ENCODE measurements at places on chromosomes 7 and 10.

DNA sequence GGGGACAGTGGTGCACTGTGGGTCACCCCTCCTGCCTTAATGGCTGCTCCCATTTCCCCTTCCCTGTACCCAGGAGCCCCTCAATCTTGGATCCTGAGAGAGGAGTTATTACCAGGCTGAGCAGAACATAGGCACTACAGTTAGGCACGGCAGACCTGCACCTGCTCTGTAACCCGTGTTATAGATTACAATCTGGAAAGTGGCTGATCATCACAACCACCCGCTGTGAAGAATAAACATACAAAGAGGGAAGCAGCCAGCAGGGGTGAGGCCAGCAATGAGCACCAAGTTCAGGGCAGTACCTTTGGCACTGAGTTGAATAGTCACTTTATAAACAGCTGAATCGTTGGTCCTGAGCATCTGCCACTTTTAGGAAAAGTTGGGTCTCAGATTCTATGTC is 1.7 kb downstream of the CDHR1 start:
- DNase-seq: no peak

DNA sequence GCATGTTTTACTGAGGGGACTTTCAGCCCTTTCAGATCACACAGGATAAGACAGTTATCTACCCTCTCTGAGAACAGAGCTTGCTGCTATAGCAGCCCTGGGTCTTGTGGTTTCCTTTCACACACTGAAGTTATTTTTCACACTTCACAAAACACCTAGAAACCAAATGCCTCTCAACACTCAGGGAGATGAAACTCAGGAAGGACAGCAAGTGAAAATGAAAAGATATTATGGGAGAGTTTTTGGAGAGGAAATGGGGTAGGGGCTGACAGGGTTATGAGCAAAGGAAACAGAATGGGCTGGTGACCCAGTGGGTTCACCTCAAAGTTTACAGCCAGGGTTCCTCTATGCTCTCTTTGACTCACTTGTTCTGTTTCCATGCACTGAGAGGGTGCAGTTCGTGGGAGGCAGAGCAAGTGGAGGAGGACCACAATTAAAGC is 17.0 kb upstream of the GIMAP2 start:
- no peak for DNase-seq

DNA sequence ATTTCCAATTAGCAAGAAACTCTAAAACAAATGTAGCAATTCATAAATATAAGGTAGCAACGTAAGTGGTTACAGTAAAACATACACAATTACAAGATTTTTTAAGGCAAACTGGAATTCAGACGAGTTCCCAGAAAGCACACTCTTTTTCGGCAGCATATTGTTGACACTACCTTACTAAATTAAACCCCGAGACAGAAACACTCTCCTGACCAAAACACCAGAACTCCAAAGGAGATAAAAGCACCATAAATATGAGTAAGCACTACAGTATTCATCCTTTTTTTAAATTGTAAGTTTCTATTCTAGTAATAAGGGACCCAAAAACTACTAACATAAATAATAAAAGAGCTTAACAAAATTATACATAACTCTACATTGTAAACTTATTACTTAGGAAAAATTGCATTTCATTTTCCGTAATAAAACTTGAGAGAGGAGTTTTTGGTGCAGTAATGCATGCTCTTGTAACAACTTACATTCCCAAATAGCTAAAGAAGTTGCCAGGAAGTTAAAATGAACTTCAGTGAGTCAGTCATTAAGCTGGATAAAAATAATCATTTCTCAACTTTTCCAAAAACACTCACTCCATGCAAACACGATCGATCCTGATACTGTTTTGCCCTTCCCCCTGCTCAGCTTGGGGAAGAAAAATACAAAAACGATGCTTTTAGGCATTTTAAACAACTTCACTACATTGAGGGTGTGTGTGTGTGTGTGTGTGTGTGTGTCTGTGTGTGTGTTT is 2.0 kb downstream of the PIP4K2A start:
- DNase-seq: no peak

DNA sequence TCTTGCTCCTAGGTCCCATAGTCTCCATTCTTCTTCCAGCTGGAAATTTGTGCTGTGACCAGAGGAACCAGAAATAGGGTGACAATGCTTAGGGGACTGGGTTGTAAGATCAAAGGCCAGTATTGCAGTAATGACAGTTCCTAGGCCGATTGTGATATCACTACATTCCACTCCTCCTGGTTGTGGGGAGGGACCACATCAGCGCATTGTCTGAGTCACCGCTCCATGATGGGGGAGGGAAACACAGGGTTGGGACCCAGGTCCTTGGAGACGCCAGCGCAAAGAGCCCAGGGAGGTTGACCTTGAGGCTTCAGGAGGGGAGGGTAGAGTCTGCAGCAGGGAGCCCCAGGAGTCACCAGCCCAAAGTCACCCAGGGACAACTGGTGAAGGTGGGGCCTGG is 20.8 kb upstream of the GGCT start:
- DNase-seq: no peak

DNA sequence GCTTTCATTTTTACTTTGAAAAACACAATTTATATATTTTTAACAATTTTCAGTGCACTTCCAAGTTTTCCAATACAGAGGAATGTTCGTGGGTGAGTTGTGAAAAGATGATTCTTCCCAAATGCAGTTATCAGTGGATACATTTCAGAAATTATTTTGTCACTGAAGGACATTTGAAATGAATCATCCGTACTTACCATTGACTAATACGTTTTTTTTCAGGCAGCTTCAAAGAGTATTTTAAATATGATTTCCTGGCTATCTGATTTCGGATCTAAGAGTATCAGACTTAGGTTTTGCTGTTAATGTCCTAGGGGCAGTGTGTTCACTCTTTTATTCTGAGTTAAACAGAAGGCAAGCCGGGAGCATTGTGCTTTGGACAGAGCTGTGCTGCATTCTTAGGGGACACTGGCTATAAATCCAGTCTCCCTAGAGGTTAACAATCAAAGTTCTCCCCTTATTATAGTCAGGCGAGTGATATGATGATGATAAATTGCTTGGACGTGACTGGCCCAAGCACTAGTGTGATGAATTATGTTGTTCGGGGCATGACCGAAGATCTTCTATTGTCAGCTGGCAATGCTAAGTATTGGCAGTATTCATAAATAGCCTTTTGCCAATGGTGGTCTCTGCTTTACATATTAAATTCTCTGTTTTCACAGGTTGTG is 4.5 kb downstream of the PTER start:
- DNase-seq: no peak

DNA sequence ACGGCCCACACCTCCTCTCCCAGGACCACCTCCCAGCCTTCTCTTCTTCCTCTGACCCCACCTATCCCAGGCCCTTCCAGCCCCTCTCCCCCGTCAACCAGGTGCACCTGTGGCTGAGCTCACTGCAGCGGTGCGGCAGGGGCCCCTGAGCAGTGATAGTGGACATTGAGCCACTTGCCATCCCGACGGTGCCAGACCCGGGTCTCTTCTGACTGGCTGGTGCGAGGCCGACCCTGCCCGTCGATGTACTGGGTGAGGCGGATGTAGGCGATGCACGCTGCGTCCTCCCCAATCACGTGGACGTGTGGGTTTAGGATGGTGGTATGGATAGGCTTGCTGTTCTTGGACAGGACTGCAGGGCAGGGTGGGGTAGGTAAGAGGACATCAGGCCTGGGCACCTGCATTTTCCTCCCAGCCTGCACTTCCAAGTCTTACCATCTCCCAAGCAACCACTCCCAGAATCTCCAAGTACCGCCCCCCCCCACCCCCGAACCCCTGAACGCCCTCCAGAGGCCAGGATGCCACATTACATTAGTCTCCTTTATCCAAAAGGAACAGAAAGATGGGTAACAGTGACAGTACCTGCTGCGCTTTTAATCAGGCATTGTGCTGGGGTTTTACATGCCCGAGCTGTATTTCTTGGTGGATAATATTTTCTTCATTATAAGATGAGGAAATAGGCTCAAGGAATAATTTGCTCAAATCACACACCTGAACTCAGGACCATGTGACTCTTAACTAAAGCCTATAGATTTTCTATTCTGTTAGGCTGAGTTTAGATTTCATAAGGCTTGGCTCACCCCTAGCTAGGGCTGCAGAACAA is 3.7 kb upstream of the NDST2 start:
- peak; percentile 54 for DNase-seq

DNA sequence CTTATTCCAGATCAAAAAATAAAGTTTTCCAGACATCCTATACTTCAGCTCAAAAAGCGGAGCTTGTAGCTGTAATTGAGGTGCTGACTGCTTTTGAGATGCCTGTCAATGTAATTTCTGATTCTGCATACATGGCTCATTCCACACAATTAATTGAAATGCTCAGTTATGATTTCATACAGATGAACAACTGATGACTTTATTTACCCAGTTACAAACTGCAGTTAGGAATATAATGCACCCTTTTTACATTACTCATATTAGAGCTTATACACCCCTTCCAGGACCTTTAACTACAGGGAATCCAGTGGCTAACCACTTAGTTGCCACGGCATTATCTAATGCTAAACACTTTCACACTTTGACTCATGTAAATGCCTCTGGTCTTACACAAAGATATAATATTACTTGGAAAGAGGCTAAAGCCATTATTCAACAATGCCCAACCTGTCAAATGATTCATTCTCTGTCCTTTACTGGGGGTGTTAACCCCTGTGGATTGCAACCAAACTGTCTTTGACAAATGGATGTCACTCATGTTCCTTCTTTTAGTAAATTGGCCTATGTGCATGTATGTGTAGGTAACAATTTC is 147.3 kb downstream of the ZNF33B start:
- no peak for DNase-seq

DNA sequence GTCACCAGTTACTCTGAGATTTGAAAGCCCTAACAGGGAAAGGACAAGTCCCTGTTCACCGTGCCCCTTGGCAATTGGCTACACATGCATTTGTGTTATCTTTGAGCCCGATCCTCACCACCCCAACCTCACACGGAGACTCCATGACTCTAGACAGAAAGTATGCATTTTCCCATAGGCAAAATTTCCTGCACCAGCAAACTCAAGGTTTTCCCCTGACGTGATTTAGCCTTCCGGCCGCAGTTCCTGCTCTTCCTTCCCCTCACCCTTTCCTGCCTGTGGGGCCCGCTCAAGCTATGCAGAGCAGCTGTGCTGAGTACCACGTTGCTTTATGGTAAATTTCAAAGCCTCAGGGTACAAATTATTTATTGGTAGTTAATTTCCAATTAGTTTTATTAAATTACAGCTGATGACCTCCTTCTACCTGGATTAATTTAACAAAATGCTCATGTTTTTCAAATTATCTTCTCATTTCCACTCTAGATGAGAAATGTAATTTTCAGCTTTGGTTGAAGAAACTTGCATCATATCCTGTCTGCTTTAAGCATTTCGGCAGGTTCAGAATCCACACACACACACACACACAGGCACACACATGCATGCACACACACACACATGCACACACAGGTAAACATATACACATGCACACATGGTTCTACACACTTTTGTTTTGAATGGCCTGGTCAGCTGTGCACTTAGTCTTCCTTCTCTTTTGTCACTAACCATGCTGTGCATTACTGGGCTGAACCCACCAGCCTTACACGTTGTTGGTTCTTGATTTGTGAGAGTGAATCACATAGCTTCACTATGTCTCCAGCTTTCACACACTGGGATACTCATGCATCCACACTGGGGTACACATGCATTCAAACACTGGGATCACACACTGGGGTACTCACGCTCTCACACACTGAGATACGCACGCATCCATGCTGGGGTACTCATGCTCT is 283.1 kb upstream of the PITRM1 start:
- no peak for DNase-seq

DNA sequence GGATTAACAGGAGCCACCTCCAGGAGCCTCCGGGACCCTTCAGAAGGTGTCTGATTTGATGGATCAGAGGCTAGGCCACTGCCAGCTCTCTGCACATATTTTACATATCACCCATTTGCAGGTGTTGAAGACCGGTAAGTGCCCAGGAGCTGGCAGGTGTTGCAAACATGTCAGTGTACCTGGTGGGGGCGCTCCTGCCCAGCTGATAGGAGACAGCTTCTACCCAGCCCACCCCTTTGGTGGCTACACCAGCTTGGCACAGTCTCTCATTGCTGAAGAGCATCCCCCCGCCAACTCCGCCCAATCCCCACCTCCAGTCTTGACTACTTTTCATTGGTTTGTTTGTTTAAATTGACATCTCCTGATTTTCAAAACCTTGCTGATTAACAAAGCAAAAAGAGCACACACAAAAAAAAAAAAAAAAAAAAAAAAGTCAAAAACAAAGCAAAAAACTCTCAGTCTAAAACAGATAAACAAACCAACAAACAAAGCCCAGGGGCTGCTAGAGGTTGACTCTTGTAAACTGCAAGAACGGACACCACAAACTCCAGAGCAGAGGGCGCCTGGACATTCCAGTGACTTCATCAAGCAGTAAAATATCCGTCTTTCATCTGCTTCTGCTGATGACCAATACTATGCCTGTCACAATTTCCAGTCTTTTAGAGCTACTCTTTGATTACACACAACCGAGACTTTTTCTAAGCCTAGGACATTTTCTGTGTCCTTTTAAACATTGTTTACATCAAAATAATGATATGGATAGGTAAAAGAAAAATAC is 275.3 kb downstream of the NRG3 start:
- peak; percentile 14 for DNase-seq

DNA sequence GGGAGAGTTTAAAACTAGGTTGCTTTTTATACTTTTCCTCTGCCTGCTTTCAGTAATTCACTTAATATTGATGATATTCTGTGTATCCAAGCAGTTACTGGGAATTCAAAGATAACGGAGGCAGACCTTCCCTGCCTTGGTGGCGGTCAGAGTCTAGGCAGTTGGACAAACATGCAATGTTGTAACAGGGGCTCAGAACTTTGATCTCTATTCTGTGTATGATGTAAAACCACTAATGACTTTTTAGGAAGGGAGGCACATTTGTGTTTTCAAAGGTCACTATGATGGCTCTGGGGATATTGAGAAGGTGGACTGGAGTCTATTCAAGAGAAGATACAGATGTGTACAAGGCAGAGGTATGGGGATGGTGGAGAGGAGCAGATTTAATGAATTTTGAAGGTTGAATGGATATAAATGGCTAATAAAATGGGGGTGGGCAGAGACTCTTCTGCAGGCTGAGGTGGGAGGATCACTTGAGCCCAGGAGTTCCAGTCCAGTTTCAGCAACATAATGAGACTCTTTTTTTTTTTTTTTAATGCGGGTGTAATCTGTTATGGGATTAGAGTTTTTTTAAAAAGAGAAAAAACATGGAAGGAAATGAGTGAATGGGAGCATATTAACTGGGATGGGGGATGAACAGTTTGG is 5.7 kb upstream of the PON2 start:
- no peak for DNase-seq

DNA sequence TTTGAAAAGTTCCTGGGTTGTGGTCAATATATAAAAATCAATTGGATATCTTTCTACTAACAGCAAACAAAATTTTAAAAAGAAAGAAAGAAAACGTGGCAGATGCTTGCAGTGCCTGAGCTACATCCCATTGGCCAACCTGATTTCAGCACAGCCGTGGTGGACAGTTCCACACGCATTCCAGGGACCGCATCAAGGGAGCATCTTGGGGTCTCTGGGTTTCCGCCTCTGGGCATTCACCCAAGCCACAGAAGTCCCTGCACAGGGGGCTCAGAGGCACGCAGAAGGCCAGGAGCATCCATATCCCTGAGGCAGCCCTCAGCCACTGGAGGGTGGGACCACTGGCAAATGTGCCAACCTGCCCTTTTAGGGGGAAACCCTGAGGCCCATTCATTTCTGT is 254.5 kb upstream of the RNF32 start:
- no peak for DNase-seq

All from urothelium cell line (cell line).